GM13976 (cell line): ENCODE measurements at places on chromosomes 16 and 17.

DNA sequence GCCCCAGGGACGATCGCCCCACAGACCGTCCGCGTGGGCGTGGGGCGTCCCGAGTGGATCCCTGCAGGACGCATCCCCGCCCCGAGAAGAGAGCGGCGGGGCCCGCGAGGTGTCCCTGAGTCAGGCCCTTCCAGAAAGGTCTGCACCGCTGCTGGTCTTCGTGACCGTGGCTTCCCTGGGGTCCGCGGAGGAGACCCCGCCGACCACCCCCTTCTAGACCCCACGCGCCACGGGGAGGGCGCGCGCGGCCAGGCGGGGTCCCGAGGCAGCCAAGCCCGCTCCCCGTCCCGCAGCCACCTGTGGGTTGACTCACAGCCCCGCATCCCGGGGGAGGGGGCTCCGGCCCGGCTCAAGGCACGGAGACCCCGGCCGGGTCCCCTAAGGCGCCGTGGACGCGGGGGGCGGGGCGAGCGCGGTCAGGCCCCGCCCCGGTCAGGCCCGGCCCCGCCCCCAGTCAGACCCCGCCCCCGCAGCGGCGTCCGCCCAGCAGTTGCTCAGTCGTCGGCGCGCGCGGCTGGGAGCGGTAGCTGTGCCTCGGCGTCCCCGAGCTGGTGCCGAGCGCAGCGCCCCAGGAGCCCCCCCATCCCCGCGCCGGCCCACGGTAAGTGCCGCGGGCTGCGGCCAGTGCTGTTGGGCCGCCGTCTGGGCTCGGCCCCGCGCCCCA, at the start of gene BAIAP3:
Gene BAIAP3, plus strand, starts transcription at position 497 of the 664 bp plus-strand sequence. CDS start 4,905 bp downstream, outside the sequence.
- peak; percentile 85 for DNase-seq

GRCh38 chr17:81722184-81723120, 10.4 kb downstream of the SLC25A10 start:
- no peak for DNase-seq

GRCh38 chr16:27228045-27228444, 24.7 kb downstream of the KDM8 start:
- no peak for DNase-seq

DNA sequence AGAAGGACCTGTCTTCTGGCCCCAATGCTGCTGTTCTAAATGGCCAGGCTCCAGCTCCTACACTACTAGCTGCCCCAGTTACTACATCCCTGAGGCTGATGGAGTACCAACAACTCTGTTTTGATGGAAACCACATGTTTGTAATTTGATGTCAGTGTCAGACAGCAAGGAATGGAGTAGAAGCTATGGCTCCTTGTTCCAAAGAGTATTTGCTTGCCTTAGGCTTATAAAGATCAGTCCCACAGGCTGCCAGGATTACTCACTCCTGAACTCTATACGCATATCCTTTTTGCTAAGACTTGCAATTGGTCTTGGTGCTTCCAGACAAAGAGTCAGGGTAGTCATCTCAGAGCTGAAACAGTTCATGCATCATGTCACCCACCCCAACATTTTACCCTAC, 139.6 kb downstream of the HS3ST3A1 start:
- no peak for DNase-seq

GRCh38 chr17:3964203-3965117, at the start of gene ATP2A3:
TSS of gene ATP2A3 (minus strand) at chr17:3964437. CDS start at chr17:3964291, 146 bp downstream.
- DNase-seq = peak; percentile 93

GRCh38 chr17:55437159-55437605, 15.5 kb upstream of the MMD start:
- peak; percentile 67 for DNase-seq

- peak; percentile 27 for DNase-seq
Measured at GRCh38 chr17:74480290-74480689, 13.9 kb downstream of the CD300A start.

GRCh38 chr17:5035315-5035714, at the start of gene SLC52A1:
TSS of gene SLC52A1 (minus strand) at chr17:5035426. CDS start at chr17:5034606, 820 bp downstream.
- no peak for DNase-seq

DNA sequence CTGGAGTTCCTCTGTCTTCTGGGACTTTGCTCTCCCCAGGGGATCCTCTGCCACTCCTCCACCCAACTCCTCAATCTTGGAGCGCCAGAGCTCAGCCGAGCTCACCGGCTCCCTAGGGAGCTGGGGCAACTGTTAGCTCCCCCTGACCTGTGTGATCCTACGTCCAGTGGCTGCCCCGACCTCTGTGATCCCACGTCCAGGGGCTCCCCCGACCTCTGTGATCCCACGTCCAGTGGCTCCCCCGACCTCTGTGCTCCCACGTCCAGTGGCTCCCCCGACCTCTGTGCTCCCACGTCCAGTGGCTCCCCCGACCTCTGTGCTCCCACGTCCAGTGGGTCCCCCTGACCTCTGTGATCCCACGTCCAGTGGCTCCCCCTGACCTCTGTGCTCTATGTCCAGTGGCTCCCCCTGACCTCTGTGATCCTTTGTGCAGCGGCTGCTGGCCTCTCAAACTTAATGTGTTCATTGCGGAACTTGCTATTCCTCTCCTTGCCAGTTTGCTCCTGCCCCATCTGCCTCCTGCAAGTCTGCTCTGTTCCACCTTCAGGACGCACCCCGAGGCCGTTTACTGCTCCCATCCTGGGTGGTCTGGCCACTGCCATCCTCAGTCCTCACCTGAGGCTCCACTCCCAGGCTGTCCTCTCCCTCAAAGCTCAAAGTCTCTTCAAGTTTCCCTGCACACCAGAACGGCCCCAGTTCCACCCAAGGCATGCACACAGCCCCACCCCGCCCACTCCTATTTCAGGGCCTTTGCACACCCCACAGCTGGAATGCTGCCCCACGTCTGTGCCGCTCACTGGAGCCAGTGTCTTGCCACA, 2.8 kb downstream of the VPS9D1 start:
- DNase-seq = no peak

GRCh38 chr16:19168371-19169081, 486 bp downstream of the SYT17 start:
- peak; percentile 66 for DNase-seq

- no peak for DNase-seq
Measured at GRCh38 chr16:87457061-87457611, 35.7 kb downstream of the ZCCHC14 start.

DNA sequence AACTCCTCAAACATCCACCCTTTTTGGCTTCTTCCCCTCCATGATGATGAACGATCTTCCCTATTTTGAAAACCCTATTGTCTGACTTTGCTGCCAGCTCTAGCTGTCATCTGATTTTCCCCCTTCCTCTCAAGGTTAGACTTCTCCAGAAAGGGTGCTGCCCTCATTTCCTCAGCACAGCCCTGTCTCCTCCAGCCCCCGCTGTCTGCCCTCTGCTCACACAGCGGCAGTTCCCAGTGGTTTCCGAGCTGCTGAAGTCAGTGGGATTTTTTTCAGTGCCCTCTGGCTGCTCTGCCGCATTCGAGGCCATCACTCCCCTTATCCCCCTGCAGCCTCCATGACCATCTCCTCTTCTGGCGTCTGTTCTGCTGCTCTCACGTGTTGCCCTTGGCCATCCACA, 26.6 kb upstream of the C17orf107 start:
- DNase-seq = no peak

DNA sequence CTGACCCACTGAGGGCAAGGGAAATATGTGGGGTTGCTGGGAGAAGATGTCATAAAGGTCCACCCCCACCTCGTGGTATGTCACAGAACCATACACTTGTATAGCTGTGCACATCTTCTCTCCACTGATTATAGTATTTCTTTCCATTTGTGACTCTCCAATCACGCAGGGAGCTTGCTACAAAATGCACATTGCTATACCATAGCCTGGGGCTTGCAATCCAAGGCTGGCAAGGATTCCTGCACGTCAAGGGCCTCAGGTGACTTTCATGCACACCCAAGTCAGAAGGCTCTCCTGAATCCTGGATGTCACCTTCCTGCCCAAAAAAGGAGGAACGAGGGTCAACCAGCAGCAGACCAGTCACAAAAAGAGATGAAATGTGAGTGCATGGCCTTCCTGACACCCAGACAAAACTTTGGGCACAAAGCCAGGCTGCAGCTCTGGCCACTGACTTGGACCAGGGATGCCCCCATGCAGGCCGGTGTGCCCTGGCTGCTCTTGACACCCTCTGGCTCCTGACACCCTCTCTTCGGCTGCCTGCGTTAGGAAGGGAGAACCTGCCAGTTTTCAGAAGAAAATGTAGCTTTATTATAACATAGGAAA, 12.1 kb downstream of the TBC1D26 start:
- DNase-seq = peak; percentile 9

GRCh38 chr17:1904273-1905182, 74.7 kb downstream of the RPA1 start:
- DNase-seq = peak; percentile 46

DNA sequence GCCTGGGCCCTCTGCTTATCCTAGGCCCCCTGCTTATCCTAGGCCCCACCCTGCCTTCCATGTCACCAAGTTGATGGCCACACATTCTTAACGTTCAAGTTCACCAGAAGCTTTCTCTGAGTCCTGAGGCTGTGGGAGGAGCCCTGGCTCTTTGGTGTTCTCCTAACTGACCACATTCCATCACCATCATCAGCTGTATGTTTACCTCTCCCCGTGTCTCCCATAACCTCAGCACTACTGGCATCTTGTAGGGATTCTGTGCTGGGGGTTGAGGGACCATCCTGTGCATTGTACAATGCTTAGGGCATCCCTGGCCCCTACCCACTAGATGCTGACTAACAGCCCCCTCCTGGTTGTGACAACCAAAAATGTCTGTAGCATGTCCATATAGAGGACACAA, 99.3 kb downstream of the NDE1 start:
- no peak for DNase-seq
